ENCODE measurements at places on chromosomes 11 and 22.

DNA sequence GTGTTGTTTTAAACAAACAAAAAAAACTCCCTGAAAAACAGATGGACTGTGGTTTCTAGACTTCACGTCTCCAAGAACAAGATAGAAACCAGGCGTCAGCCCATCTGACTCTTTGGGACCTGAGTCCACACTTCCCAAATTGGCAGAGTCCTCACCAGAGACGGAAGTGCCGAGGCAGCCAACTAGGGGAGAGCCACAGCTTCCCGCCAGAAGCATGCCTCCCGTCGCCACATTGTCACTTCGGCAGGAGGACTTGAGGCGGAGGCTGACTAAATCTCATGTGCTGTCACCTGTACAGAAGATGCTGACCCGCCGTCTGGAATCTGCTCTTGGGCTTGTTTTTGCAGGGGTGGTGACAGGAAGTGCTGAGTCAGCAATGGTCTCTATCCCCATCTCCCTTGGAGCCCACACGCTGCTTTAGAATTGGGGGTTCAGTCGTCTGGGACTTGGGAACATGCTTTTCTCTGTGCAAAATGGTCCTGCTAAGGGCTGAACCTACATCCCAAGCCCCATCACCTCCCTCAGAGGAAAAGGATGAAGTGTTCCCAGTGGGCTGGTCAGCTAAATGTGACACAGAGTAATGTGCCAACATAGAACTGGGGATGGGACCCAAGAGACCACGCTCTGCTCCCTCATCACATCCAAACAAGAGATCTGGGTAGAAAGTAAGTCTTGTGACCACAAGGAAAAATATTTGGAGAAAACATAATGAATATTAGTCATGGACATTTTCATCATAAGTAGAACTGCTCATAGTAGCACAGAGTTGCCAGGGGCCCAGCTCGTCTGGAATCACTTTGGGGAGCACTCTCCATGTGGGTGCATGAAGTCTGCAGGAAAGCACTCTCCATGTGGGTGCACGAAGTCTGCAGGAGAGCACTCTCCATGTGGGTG lies 152.9 kb downstream of the SNX19 start:
- DNase-seq: no peak

DNA sequence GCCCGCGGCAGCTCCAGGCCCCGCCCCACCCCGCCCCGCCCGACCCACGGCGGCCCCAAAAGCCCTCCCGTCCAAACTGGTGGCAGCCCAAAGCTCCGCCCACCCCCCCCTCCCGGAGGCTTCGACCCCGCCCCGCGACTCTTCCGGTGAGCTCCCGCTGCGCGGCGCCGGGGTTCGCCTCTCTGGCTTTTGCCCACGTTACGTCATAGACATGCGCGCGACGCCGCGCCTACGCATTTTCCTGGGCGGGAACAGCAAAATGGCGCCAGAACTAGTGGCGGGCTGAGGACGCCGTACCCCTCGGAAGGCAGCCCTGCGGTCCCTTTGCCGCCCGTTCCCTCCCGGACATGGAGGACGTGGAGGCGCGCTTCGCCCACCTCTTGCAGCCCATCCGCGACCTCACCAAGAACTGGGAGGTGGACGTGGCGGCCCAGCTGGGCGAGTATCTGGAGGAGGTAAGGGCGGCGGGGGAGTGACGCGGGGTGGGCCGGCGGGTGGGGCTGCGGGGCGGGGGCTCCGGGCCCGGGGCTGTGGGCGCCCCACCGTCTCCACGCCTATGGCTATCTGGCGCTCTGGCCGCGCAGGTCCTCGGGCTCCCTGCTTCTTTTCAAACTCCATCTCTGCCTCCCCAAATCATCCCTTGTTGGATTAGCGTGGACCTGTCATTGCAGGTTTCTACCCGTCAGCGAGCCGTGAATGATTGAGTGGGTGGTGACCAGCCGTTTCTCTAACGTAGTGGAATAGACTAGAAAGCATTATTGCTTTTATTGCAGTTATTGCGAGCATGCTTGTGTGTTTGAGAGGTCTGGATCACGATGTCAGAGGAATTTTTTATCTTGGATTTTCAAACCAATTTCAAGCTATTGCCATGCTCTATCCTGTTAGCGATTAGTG lies at the start of gene NCAPH2:
Gene NCAPH2, plus strand, starts transcription at position 234 of the 894 bp plus-strand sequence. Its CDS starts 114 bp downstream, at position 348.
- DNase-seq: peak; percentile 100

- DNase-seq: no peak
Measured at GRCh38 chr11:57471496-57471895, 11.2 kb downstream of the RTN4RL2 start.

DNA sequence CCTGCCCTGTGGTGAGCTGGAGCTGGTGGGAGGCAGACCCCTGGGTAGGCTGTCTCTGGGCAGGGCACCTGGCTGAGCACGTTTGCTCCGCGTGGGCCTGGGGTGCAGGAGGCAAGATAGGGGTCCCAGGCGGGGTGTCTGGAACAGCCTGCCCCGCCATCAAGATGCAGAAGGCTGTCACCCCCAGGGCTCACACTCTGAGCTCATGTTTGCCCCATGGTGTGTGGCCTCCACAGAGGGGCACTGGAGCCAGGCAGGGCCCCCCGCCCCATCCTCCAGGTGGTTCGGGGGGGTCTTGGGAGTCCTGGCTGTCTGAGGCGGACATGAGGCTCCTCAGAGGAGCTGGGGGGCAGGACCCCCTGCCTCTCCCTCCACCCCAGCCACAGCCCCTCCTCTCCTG lies 28.9 kb upstream of the CARS1 start:
- DNase-seq: no peak

- DNase-seq: no peak
Measured at GRCh38 chr22:50439314-50439870, 35.4 kb downstream of the SBF1 start.

GRCh38 chr22:25714739-25715138 lies 27.2 kb upstream of the MYO18B start:
- DNase-seq: no peak

Data from muscle of back (tissue), 13 donors.